Fibroblast of lung (primary cell): ENCODE measurements at places on chromosomes 1 and 21.

- peak; percentile 23 for DNase-seq
Measured at GRCh38 chr1:167722152-167722869, 529 bp downstream of the MPZL1 start.

- no peak for DNase-seq
Measured at GRCh38 chr1:172833954-172834353, 175.1 kb downstream of the FASLG start.

DNA sequence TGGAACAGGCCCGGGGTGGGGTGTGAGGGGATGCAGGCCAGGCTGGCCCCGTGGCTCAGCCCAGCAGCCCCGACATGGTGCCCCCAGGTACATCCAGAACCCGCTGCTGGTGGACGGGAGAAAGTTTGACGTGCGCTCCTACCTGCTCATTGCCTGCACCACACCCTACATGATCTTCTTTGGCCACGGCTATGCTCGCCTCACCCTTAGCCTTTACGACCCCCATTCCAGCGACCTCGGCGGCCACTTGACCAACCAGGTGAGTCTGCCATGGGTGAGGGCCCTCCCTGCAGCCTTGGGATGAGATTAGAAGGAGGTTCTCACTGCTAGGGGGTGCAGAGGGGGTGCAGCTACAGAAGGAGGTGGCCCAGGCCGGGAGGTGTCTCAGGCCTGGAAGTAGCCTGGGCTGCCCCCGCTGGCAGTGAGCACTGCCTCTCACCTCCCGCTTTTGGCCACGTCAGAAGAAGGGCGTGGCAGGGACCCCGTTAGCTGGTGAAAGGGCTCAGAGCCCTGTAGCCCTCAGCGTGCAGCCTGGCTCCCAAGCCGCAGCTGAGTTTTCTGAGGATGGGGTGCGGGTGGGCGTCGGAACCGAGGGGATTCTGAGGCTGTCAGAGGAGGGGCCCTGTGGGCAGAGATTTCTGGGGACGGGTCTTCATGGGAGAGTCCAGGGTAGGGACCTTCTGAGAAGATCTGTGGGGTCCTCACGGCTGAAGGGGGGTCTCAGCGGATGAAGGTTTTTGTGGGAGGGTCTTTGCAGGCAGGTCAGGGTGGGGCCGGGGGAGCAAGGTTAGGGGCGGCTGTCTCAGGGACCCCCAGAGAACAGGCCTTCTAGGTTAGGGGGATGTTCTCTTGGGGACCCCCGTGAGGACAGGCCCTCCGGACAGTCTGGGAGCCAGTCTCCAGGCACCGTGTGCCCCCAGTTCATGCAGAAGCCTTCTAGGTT lies 10.4 kb downstream of the TTLL10 start:
- no peak for DNase-seq

DNA sequence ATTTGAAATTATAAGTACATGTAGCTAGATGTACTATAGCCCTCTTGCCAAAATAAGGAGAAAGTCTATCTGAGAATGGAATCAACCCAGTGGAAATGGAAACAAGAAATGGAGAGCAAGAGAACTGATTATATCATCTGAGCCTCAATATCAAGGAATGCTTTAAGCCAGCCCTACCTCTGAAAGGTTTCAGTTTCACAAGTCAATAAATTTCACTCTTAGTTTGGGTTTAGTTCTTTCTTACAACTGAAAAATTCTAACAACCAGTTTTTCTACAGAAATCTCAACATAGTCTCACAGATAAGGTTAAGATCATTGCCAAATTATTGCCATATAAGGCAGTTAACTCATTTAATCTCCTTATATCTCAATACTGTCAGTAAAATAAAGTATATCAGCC lies 80.0 kb downstream of the EPS15 start:
- DNase-seq = no peak

- DNase-seq = no peak
Measured at GRCh38 chr1:196001188-196001587, 607.1 kb downstream of the KCNT2 start.

DNA sequence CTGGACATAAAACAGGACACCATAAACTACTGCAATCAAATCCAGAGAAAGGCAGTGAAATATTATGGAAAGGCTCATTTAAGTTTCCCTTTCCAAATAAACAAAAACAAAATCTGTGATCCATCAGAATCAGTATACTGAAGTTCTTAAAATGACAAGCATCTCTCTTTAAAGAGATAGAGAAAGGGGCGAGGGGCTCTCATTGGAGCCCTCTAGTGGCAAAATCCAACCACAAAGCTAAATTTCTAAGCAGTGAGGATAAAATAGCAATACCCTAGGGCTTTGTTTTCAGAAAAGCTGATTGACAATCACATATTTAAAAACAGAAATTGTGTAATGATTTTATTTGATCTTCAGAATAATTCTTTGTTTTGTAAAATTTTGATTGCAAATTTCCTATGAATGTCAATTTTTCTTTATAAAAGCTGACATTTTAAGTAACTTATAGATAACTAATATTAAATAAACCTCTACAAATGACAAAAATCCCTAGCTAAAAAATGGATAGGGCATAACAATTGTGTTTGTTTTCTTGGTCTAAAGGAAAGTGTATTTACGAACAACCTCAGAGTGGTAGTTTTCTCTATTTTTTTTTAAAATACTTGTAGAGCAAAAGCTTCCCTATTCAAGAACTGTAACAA lies 138.2 kb downstream of the COL24A1 start:
- DNase-seq = peak; percentile 45

DNA sequence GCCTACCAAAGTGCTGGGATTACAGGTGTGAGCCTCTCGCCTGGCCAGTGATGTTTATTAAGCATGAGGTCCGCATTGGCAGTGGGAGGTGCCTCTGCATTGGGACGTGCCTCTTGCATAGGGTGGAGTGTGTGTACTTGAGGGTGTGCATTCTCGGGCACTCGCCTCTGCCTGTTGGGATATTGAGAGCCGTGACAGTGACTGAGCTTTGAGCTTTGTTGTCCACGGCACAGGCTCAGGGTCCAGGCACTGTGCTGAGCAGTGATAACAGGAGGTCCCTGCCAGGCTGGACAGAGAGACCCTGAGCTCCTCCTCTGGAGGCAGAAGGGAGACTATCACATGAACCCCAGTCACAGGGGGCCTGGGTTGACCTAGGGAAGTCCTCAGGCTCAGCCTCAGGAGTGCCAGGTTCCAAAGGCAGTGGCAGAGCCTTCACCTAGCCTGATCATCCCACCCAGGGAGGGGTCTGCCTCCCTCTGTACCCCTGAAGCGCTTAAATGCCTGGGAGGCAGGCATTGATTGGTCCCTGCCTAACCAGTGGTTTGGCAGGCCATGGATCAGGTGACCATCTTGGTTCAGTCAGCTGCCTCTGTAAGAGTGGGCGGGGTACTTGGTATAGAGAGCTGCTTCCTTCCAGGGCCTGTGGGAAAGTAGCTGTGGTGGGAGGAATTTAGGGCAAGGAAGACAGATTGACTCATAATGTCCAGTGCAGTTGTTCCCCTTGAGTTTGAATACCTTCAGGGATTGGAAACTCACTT lies 213.8 kb upstream of the TMEM51 start:
- DNase-seq = peak; percentile 79

DNA sequence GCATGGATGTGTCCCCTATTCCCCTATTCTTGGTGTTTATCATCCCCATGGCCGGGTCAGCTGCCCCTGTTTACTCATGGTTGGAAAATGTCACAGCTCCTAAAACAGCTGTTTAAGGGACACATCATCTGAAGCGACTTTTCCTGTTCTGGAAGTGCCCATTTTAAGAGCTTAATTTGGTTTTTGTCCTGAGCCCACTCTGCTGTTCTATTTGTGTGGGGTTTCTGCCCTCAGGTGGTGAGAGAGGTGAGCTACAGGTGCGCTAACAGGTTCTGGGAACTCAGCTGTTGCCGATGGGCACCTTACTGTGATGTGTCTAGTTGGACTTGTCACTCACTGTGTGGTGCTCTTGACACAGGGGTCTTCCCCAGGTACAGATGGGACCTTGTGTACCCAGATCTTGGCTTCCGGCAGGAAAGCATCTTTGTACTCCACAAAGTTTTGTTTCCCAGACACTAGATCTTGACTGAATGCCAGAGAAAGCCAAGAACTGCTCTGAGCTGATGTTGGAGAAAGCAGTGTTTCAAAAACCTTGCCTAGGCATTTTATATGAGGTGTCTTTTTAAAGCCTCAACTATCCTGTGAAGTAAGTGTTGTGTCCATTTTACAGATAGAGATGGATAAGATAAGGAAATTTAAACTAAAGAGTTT lies 59.0 kb upstream of the CD1D start:
- peak; percentile 36 for DNase-seq

DNA sequence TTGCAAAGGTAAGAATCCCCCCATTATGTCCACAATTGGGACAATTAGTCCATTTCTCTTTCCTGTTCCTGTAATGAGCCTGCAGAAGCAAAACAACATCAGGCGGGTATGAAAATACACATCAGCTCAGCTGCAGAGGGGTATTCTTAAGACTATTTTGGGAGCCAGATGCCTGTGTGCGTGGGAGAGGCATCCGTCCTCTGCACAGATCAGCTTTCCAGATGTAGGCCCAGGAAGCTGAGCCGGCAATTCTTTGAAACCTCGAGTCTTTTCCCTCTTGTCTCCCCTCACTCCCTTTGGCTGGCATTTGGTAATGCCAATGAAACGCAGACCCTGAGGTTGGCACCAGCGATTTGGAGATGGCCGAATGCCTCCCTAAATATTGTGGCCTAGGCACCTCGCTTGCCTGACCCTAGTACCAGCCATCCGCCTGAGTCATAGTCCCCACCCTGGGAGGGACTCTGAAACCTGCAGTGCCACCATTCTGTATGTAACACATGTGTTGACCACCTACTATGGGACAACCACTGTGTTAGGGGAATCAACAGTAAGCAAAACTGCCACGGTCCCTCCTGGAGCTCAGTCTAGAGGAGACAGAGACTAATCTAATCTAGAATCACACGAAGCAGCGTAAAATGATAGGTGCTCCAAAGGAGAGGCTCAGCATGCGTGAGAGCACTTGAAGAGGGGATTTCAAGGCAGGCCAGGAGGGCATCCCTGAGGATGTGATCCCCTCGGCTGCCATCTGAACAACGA lies 603.0 kb downstream of the MATN1 start:
- DNase-seq = no peak

- no peak for DNase-seq
Measured at GRCh38 chr1:89806616-89807015, 14.2 kb upstream of the LRRC8D start.

DNA sequence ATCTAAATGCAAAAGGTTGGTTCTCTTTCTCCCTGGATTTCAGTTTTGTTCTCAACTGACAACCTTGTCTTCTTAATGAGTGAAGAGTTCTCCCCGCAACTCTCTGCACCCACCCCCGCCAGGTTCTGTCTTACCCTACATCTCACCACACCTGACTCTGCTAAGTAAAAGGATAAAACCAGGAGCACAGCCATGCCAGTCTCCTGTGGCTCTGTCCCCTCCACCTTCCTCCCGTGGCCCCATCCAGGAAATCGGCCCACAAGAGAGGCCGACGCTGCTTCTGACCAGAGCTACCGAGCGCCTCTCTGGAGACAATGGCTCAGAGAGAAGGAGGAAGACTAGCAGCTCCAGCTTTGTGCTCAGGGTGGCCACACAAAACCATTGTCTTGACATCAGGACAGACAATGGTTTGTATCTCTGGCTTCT lies 72.2 kb downstream of the PLEKHA6 start:
- DNase-seq = no peak

DNA sequence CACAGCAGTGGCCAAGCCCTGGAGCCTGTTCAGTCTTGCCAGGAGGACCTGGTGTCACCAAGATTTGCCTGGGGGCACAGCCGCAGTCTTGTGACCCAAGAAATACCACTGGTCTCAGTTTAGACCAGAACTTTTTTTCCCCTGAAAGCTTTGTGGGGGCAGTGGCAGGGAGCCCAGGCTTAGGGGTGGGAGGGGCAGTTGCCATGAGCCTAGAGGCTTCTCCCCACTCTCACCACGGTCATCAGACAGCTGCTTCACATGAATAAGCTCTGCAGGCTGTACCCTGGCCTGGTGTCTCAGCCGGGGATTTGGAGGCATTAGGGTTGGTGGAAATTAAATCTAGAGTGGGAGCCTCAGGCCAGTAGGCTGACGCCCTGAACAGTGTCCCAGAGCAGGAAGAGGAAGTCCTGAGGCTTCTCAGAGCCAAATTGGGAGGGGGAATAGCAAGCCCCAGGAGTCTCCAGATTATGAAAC lies 73.7 kb downstream of the SLC16A1 start:
- DNase-seq = no peak

- DNase-seq = peak; percentile 67
Measured at GRCh38 chr1:113073479-113073950, 517 bp downstream of the LRIG2 start.

DNA sequence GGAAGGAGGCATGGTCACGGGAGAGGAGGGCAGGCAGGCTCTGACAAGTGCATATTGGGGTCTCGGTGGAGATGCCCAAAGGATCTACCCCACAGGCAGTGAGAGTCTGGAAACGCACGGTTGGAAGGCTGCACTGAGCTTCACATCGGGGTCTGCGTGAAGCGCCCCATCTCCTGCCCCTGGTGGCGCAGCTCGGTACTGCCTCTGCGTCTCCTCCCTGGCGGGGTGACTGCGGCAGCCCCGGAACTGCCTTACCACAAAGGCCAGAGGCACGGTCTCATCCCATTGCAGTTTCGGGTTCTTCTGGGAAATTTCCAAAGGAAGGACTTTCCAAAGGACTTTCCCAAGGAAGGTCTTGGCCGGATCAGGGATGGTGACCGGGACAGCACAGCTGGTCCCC lies 69.2 kb upstream of the AJAP1 start:
- no peak for DNase-seq

DNA sequence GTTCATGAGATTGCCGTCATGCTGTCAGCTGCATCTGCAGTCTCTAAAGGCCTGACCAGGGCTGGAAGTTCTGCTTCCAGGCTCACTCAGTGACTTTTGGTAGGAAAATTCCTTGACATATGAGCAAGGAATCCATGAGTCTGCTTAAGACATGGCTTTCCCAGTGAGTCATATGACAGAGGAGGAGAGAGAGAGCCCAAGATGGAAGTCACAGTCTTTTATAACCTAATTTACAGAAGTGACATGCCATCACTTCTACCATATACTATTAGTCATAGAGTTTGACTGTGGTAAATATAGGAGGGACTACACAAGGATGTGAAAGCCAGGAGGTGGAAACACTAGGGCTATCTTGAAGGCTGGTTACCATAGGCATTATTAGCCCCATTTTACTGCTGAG lies 115.2 kb downstream of the ROR1 start:
- peak; percentile 34 for DNase-seq

DNA sequence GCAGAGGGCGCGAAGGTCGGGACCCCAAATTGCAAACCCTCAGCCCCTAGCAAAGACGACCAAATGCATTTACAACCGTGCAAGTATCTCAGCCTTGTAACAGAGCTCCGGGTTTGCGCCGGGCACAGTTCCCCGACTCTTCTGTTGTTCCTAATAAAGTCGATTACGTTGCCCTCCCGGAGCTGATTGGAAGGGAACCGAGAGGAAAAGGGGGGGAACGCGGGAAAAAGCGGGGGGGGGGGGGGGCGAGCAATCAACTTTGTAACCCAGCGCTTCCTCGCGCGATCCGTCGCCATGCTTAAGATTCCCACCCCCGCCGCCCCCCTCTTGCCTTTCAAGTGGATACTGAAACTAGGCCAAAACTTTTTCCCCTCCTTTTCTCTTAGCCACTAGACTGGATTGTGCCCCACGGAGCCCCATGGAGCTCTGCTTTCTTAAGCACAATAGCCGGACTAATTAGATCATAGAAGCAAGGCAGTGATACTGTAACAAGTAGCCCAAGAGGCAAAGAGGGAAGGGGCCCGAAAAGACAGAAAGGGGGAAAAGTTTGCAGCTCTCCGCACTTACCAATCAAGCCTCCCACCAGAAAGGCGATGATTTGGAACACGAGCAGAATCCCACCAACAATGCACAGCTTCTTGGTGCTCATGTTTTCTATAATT lies 565 bp downstream of the WLS start:
- peak; percentile 90 for DNase-seq
